ENCODE measurements at places on chromosomes 16 and 17.

GRCh38 chr16:75811020-75811634 is 84.8 kb upstream of the CPHXL start:
- DNase-seq = no peak

DNA sequence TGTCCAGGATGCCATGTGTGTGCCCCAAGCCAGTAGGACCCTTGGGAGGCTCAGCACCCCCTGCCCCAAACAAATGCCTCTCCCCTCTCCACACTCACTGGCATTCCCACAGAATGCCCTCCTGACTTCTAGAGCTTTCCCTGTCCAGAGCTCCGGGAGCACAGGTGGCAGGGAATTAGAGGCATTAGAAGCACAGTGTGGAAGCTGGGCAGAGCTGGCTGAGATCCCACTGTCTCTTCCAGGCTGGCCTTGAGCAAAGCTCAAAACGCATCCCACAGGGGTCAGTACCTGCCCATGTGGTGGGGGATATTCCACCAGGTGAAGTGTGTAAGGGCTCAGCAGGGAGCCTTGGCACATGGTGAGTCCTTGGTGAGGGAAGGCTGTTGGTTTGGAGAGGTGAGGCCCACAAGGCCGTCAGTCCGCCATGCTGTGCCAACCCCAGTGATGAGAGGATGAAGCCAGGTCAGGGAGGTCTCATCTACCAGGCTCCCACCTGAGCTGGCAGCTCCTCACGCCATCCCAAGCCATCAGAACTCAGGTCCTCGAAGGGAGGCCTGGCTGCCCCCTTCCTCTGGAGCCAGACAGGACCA is 18.1 kb downstream of the ENDOV start:
- DNase-seq = peak; percentile 56

GRCh38 chr16:66508914-66509496 is 40.9 kb downstream of the TK2 start:
- DNase-seq = peak; percentile 62

DNA sequence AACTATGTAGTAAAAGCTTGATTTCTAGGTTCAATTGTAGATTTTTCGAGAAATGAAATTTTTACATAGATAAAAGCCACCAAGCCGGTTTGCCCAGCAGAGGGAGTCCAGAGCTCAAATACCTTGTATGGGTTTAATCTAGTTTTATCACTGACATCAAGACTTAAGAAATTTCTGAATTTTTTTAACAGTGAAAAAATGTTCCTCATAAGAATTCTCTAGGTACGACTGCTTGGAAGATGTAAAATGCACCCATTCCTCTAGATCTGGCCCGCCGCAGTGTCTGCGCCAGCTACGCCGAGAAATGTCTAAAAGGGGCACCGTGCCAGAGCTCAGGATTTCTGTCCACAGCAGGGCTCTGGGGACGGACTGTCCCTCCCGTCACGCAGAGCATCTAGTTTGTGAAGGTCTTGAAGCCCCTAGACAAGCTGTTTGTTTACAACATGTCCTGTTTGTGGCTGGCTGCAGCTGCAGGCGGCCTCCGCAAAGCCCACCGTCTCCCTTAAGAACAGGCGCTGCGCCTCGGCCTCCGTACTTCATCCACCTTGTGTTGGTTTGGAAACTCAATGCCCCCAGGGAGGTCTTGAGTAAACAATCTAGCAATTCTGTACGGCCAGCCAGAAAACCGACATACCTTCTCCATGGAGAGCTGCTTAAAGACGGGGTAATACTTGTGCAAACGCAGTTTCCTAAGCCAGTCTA is 24.8 kb downstream of the MAP1LC3B start:
- DNase-seq = peak; percentile 50

- no peak for DNase-seq
Measured at GRCh38 chr17:10050597-10051101, 145.6 kb upstream of the RCVRN start.

DNA sequence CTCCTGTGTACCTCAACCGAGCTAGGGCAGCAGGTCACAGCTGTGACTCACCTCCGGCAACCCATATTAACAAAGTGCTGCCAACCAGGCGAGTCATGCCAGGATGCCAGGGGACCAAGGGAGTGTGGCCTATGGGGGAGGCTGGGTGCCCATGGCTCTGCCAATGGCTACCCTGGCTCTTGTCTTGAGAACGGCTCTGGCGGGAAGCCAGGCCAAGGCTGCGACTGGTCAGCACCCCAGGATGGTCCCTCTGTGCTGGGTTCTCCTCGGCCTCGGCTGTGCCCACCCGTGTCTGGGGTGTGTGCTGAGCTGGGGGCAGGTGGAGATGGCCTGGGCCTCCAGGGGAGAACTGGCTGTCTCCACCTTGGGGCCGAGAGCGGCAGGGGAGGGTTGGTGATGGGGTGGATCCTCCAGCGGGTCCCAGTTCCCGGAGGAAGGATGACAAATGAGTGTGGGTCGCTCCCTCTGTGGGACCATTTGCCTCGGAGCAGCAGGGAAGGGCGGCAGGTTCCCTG is 75.8 kb downstream of the MRC2 start:
- DNase-seq = peak; percentile 93

DNA sequence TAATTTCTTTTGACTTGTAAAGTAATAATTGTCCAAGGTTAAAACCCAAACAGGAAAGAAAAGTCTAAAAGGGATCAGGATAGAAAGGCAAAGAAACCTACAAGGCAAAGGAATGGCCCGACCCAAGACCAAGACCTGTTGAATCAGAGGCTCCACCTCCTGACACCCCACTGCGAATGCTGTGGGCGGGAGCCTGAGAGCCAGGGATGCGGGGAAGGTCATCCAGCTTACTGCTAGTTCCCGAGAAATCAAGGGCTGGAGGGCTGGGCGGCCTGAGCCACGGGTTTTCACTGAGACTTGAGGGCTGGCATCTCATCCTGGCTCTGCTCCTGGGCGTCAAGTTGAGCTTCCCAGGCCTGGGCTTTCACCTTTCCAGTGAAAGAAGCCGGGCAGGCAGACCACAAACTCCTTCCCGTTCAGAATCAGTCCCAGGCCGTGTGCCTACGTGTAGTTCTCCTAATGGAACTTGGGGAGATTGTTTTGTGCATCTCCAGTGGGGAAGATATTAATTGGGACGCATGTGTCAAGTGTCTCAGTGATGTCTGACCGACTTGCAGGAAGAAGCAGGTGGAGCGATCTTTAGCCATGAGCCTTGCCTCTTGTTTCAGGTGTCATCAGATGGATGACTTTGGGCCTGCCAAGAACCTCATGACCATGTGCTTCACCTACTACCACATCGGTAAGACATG is 36.9 kb downstream of the CIBAR2 start:
- DNase-seq = no peak

DNA sequence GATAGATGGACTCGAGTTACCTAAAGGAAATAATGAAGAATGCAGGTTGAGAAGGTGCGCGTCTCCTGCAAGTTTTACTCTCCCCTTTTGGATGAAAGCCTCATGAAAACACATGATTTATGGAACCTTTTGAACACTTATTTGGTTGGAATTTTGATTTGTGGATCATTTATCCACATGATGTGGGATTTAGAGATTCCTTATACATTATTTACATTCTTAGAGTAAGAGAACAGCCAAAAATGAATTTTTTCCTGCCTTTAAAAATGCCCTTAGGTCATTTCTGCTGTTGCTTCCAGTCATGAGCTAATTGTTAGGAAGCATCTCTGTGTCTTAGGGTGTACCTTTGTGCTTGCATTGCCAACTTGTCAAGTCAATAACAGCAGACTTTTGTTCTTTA is 99.9 kb downstream of the RPTOR start:
- no peak for DNase-seq

DNA sequence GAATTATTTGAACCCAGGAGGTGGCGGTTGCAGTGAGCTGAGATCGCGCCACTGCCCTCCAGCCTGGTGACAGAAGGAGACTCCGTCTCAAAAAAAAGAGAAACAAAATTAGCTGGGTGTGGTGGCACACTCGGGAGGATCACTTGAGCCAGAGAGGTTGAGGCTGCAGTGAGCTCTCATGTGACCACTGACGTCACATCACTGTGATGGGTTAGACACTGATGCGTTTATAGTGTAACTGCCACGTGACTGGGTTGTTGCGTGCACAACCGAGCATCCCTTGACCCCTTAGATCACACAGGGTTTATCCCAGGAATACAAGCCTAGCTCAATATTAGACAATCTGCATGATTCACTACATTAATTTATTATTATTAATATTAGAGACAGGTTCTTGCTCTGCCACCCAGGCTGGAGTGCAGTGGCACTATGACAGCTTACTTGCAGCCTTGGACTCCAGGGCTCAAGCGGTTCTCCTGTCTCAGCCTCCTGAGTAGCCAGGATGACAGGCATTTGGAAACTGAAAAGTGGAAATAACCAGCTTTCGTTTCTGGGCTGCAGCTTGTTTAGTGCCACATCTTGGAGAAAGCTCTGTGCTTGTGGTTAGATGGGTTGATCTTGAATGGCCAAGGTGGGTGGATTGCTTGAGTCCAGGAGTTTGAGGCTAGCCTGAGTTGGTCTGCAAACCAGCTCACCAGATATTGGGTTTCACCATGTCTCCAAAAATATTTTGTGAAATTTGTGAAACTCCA is 26.4 kb upstream of the ABR start:
- DNase-seq = no peak

DNA sequence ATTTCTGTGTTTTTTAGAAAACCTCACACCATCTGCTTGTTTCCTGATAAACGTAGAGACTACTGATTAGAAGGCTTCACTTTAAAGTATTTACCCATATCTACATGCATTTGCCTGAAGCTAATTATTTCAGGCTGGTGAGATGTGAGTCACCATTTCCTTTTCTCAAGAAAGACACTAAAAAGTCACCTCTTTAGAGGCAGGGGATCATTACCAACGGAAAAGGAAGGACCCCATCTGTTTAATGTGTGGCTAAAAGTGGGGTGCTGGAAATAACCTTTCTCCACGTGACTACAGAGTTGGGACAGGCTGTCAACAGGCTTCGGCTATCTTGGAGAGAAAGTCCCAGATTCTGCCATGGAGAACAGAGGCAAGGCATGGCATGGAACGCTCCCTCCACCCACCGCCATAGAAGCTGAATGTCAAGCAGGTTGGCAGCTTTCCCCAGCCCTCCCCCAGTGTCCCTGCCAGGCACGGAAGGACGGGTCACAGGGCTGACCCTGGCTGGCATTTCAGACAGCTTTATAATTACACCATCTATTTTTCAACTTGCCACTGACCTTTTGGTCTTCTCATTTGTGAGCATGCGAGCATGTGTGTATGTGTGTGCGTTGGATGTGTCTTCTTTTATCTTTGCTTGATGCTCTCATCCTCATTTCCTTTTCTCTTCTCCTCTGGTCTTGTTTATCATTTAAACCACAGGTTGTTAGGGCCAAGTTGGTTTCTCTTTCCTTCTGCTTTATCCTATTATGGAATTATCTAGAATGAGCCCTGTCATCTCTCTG is 157.0 kb downstream of the CPPED1 start:
- no peak for DNase-seq

GRCh38 chr17:45096141-45096540 is 35.0 kb downstream of the NMT1 start:
- no peak for DNase-seq

DNA sequence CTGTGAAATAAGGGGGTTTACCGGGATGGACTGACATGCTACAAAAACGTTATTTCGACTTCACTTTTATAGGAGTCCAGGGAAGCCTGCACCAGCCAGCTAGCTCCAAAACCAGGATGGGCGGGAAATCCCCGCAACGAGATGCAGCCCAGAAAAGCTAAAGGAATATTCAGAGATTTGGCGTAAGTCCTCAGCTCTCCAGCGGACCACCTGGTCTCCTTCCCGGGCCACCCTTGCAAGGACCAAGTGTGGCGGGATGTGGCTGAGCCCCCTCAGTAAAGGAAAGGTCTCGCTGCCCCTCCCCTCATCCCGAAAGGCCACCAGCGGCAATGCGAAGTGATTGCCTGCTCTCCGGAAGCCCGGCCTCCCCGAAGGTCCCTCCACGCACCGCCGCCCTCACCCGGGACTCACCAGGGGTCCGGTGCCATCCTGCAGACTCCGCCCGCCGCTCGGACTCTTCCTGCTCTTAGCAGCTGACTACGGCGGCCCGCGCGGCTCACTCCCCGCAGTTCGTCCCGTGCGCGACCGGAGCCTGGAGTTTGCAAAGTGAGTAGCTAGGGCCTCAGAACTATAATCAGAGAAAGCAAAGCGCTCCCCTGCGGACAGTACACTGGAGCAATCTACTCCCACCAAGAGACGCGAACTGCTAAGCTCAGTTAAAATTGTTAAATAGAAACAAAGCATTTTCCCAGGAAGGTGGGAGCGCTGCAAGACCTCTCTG is at the start of gene STX8:
TSS of gene STX8 (minus strand) at position 440 of the 721 bp plus-strand sequence. CDS start at position 428, 12 bp downstream.
- DNase-seq = peak; percentile 97

GRCh38 chr17:17382971-17383370 is 79.8 kb downstream of the NT5M start:
- no peak for DNase-seq

DNA sequence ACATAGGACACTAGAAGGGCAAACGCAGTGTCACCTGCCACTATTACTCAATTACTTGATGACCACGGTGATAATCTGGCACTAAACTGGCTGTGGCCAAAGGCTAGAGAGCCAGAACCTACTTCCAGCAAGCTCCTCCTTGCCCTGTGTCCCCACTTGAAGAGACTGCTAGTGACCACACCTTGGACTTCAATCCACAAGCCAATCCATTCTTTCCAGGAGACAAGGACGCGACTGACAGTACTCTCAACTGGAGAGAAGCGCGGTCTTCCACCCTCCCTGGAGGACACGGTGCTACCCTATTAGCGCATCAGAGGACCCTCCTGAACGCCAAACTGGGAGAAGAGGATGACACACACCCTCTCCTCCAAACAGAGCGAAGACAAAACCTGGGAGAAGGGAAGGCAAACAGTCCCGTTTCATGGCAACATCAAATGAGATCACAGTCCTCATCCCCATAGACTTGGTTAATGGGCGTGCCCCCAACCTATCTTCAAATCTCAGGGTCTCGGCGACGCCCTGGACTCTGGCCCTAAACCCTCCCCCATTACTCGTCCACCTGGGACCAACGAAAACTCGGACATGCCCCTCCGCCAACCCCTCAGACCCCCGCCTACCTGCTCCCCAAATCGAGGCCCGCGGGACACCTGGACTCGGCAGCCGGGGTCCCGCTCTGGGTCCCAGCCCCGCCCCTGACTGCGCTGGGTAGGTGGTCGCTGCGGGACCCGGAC is 508 bp downstream of the FLCN start:
- DNase-seq = peak; percentile 38

- DNase-seq = peak; percentile 89
Measured at GRCh38 chr17:50953831-50954601, 87.9 kb upstream of the TOB1 start.

- no peak for DNase-seq
Measured at GRCh38 chr17:33990943-33991706, 264.0 kb upstream of the CCL2 start.

- no peak for DNase-seq
Measured at GRCh38 chr17:72545766-72546165, 424.9 kb downstream of the SOX9 start.
